ENCODE measurements at places on chromosomes 6 and 20. TPM values are rescaled to one million over a fixed set of nuclear protein-coding genes. Genes with fewer than 3 reads are reported as not detected.

The LPA gene
- 0.23 TPM for total RNA-seq

The GRM1 gene
- not detected for total RNA-seq

The SEL1L2 gene
- total RNA-seq: not detected

The SDC4 gene
- total RNA-seq: 0.68 TPM

DNA sequence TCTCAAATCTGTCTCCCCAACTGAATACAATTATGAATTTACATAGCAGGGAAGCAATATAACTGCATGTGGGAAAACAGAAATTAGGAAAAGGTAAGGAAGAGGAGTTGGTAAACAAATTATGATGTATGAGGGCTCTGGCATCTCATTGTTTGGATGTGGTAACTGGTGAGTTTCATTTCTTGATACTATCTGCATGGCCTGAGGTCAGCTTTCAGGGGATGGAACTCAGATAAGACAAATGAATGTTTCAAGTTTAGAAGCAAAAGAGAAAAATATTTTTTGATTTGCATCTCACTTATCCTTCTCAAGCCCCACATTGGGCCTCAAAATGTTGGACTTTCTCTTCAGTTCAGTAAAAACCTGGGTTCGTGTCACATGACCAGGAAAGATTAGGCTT lies 302.2 kb upstream of the GJE1 start:
- no peak for DNase-seq
- no peak overlapping the region for H3K27ac ChIP-seq
- H3K4me1 ChIP-seq: no peaks in the 10 kb centered on the region

GRCh38 chr20:60206259-60206658 lies 248.0 kb downstream of the CDH26 start:
- H3K27me3 ChIP-seq: no peaks in the 10 kb centered on the region
- peaks cover 5% of the 10 kb centered on the region for H3K4me1 ChIP-seq
- no peak overlapping the region for H3K4me3 ChIP-seq
- H3K27ac ChIP-seq: no peak overlapping the region
- H3K36me3 ChIP-seq: no peaks in the 10 kb centered on the region

DNA sequence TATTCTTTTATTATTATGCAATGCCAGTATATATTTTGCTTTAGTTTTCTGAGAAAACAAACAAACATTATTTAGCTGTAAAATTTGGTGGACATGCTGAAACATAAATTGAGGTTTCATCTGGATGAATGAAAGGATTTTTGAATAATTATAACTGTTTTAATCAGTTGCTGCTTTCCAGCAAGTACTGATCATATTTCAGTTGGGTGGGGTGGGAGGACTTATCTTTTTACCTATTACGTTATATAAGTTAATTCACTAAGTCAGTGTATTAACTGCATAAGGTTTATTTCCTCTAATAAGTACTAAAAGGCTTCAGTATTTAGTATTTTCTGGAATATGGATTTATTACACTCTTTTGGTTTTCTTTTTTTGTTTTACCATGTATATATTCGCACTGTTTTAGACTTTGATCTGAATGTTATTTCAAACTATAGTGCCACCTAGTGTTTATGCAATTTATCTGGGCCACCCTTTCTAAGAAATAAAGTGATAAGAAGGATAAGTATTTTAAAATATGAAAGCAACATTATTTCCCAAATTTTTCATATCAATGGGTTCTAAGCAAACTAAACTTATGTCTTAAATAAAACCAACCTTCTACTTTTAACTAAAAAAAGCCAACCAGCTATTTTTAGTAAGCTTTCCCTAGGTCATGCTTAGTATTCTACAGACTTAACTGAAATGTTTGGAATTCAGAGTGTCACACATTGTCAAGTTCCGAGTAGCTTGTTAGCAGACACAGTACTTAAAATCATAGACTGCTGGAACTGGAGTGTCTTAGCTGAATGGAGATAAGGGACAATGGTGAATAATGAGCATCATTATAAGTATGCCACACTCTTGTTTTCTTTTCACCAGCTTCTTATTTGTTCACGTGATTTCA lies 105.4 kb upstream of the MCHR2 start:
- no peak overlapping the region for H3K27ac ChIP-seq
- no peak for DNase-seq
- H3K36me3 ChIP-seq: no peaks in the 10 kb centered on the region
- no peaks in the 10 kb centered on the region for H3K27me3 ChIP-seq
- H3K4me3 ChIP-seq: no peak overlapping the region

- H3K4me1 ChIP-seq: no peaks in the 10 kb centered on the region
- DNase-seq: no peak
- H3K27ac ChIP-seq: no peak overlapping the region
Observed at GRCh38 chr6:1503811-1504210, 105.9 kb upstream of the FOXC1 start.

GRCh38 chr6:75272145-75272840 lies 12.3 kb downstream of the TMEM30A start:
- peaks cover 5% of the 10 kb centered on the region for H3K4me1 ChIP-seq
- H3K27ac ChIP-seq: no peak overlapping the region
- H3K36me3 ChIP-seq: no peaks in the 10 kb centered on the region
- H3K4me3 ChIP-seq: no peak overlapping the region
- H3K27me3 ChIP-seq: no peaks in the 10 kb centered on the region

DNA sequence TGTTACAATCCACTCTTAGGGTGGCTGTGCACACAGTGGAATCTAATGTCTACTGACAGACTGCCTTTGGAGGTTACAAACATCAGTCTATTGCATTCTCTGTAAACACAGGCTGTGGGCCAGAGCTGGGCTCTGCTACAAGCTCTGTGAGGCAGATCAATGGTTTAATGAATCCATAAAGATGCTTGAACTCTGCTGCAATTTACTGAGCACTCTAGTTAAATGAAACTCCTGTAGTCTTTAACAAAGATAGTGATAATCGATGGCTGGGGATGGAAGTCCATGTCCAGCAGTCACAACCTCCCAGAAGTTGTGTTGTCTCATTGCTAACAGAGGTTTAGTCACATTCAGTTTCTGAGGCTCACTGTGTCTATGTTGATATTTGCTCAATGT lies 50.5 kb downstream of the SOBP start:
- H3K27ac ChIP-seq: no peak overlapping the region
- H3K36me3 ChIP-seq: no peaks in the 10 kb centered on the region
- H3K27me3 ChIP-seq: peaks cover 3% of the 10 kb centered on the region
- no peaks in the 10 kb centered on the region for H3K4me1 ChIP-seq
- DNase-seq: no peak
- no peak overlapping the region for H3K4me3 ChIP-seq

- H3K27me3 ChIP-seq: no peaks in the 10 kb centered on the region
- H3K27ac ChIP-seq: no peak overlapping the region
- no peak for DNase-seq
Observed at GRCh38 chr20:51763965-51764602, 4.1 kb downstream of the ATP9A start.

GRCh38 chr20:43238833-43239232 lies 49.1 kb upstream of the PTPRT start:
- no peaks in the 10 kb centered on the region for H3K27me3 ChIP-seq
- no peaks in the 10 kb centered on the region for H3K36me3 ChIP-seq
- no peak overlapping the region for H3K27ac ChIP-seq
